ENCODE measurements at places on chromosomes 1 and 21.

DNA sequence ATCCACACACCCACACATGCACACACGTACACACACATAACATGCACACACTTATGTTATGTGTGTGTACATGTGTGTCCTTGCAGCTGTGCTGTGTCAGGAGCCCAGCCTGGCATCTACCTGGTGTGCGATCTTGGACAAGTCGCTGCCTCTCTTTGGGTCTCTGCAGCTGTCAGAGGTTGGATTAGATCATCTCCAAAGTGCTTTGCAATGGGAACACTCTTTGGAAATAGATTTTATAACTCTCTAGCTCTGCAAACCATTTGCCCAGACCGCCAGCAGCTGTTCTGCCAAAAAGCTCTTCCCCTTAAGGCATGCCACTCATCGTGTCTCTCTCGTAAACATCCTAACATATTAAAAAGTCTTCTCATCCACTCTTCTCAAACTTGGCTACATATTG is 4.7 kb downstream of the PKP1 start:
- DNase-seq = no peak

GRCh38 chr21:36089946-36090345 is 20.1 kb downstream of the CBR1 start:
- no peak for DNase-seq

GRCh38 chr1:5968161-5968736 is 24.0 kb downstream of the NPHP4 start:
- no peak for DNase-seq

- DNase-seq = no peak
Measured at GRCh38 chr1:211145944-211146343, 12.0 kb upstream of the KCNH1 start.

DNA sequence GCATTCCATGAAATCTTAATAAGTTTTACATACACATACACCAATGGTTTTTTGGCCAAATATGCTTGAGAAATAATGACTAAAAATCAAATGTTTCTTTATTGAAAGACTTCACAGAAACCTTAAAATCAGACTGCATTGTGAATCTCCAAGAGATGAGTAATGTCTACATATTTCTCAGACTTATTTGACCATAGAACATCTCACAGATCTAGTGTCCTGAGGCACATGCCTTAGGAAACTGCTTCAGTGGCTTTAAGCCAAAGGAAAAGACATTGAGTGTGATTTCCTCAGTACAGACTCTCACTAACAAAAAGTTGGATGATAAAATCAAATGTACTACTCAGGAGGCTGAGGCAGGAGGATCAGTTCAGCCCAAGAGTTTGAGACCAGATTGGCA is 6.2 kb upstream of the C1orf105 start:
- no peak for DNase-seq

DNA sequence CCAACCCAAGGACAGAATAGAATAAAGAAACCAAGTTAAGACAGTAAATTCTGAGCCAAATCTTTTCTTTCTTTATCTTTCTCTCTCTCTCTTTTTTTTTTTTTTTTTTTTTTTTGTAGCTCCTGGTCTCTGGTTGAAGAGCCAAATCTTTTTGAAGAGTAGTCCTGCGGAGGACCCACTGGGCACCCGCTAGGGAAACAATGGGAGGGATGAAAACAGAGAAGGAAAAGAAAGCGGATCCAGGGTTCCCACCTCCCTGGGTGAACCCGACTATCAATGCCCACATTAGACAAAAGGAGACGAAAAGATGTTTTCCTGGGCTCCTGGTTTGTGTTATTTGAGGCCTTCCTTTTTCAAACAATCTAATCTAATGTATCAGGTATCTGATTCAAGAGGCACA is 49.8 kb upstream of the FBXO28 start:
- DNase-seq = no peak

GRCh38 chr1:4366091-4366490 is 288.3 kb upstream of the AJAP1 start:
- no peak for DNase-seq

- DNase-seq = no peak
Measured at GRCh38 chr1:24139841-24140425, 3.0 kb downstream of the IL22RA1 start.

DNA sequence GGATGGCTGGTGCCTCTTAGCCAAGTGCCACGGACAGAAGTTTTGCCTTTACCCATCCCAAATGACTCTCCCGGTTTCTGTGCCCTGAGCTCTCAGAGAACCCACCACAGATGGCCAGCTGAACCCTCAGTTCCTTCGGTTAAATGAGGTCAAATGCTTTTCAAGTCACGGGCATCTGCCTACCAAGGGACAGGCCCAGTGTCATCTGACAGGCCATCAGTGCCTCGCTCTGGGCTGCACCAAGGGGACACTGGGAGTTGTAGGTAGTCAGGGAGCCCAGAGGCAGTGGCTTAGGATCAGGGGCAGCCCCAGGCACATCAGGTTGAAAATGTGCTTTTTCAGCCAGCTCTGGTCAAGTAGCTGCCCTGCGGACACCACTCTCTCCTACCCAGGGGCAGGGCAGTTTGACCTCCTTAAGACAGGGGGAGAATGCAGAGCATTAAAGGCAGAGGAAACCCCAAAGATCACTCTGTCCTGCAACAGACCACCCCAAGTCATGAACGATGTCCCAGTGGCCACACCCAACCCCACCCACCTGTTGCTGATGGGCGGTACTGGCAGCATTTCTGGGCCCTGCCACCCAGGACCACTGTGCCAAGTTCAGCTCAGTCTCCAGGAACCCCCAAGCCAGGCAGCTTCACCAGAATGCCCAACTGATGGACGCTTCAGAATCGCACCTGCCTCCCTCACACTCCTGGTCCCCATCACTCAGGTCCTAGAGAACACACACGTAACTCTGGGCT is 60.7 kb downstream of the CASZ1 start:
- no peak for DNase-seq
